NCI-H1417 treated with DMSO at 0.1 percent for 48 hours (cell line): ENCODE measurements at places on chromosomes 1 and 21.

GRCh38 chr1:71521655-71522264, 440.9 kb upstream of the ZRANB2 start:
- no peak for DNase-seq

DNA sequence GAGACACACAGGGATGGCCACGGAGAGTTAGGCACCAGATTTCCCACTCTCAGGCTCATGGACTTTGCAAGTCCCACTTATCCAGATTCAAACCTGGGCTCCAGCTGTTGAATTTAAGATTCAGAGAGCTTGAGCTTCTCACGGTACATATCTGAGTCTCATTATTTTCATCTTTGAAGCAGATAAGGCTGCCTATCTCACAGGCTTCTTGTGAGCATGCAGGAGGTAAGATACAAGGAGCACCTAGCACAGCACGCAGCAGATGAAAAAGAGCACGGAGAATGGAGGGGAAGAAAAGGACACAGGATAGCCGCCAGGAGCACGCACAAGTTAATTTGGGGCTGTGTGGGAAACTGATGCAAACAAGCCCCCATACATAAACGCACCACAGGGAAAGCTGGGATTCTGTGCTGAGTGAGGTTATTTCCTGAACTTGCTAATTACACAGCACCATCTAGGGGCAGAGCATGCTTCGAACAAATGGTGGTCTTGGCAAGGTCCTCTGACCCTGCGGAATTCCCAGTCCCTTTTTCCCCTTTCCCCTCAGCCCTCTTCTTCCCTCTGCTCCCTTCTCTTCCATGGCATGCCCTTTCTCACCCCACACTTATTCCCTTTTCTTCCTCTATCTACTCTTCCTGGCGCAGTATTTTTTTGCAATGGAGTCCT, 134.7 kb upstream of the VANGL1 start:
- no peak for DNase-seq

- DNase-seq = no peak
Measured at GRCh38 chr1:18618546-18619466, 11.8 kb upstream of the PAX7 start.

- no peak for DNase-seq
Measured at GRCh38 chr21:26154753-26155152, 15.8 kb downstream of the APP start.

DNA sequence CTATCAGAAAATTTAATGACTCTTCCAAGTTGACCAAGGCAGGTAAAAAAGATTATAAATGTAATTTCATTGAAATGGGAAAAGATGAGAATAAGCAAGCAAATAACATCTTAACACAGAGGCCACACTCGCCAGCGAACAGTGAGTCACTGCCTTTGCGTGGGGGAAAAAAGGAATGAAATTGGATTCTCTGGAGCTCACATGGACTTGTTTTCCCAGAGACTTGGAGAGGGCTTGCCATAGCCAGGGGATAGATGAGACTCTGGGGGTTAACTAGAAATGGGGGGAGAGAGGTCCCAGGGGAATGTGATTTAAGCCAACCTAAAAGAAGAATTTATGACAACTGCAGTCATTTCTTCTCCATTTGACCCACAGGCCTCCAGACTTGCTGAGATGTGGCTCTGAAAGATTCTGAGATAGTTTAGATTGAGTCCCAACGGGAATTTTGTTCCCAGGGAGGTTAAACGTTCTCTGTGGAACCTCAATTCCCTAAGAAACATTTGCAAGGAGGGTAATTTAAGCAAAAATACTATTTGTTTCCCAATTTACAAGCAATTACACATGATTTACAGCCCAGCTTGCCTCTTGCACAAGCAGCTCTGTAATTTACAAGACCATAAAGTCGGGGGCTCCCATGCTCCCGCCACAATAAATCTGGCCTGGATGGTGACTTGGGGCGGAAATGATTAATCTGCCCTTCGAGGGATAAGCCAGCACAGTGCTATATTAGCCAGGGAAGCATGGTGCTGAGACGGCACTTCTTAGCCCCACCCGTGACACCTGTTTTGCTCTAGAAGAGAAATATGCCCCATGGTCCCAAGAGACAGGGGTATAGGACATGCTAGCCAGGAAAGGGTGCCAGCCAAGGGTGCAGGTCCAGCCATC, 68.8 kb downstream of the GRIK3 start:
- no peak for DNase-seq

- DNase-seq = no peak
Measured at GRCh38 chr1:30650968-30651320, 72.4 kb downstream of the MATN1 start.

- no peak for DNase-seq
Measured at GRCh38 chr1:29851691-29852090, 615.4 kb downstream of the PTPRU start.

DNA sequence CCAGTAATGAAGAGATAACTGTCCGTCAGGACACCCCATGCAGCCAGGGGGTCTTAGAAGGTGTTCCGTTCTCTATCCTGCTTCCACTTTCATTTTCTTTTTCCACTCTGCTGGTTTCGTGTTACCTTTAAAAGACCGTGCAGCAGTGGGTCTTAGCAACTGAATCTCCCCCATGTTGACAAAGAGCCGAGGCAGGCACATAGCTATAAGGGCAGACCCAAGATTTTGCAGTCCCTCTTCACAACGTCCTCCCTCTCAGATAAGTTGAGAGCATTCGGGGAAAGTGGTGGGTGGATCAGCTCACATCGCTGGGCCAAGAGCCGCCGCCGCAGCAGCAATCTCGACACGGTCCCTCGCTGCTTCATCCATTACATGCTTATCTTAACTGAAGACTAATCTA, 355.5 kb downstream of the LMO4 start:
- DNase-seq = no peak

DNA sequence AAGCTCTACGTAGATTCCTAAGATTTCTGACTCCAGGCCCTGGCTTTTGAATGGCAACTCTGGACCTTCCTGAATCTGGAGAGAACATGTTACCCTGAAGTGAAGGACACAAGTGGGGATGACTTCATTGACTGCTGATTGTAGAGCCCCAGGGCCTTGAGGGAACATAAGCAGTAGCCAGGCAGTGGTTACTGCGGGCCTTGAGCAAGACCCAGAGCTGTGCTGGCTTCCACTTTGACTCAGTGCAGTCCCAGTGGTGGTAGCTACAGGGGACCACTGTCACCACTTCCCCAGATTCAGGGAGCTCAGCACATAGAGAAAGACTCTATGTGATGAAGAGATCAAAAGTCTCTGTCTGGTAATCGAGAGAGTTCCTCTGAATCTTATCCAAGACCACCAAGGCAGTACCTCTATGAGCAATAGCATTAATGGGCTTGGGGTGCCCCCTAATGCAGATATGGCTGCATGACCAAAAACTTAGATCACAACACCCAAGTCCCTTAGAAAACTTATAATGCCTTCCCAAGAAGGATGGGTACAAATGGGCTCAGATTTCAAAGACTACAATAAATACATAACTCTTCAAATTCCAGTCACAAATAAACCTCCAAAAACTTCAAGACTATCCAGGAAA, 1278.3 kb downstream of the AMY1C start:
- no peak for DNase-seq

- no peak for DNase-seq
Measured at GRCh38 chr1:106907795-106908194, 148.7 kb upstream of the PRMT6 start.

DNA sequence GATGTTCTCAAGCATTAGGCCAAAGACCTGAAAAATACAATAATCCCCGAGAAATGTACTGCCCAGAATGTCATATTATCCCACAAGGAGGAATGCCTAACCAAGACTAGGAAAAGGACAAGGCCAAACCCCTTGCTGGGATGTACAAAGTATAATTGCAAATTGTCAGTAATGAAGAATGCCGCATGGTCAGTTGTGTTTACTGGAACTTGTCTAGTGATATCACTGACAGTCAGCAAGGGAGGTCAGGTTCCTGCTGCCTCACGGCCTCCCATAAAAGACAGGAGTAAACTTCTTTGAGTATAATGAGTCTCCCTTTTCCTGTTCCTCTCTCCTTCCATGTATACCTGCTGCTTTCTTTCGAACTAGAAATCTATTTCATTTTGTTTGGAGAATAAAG, 222.8 kb downstream of the RHOU start:
- DNase-seq = no peak

GRCh38 chr1:101182627-101183387, 54.0 kb upstream of the S1PR1 start:
- no peak for DNase-seq

DNA sequence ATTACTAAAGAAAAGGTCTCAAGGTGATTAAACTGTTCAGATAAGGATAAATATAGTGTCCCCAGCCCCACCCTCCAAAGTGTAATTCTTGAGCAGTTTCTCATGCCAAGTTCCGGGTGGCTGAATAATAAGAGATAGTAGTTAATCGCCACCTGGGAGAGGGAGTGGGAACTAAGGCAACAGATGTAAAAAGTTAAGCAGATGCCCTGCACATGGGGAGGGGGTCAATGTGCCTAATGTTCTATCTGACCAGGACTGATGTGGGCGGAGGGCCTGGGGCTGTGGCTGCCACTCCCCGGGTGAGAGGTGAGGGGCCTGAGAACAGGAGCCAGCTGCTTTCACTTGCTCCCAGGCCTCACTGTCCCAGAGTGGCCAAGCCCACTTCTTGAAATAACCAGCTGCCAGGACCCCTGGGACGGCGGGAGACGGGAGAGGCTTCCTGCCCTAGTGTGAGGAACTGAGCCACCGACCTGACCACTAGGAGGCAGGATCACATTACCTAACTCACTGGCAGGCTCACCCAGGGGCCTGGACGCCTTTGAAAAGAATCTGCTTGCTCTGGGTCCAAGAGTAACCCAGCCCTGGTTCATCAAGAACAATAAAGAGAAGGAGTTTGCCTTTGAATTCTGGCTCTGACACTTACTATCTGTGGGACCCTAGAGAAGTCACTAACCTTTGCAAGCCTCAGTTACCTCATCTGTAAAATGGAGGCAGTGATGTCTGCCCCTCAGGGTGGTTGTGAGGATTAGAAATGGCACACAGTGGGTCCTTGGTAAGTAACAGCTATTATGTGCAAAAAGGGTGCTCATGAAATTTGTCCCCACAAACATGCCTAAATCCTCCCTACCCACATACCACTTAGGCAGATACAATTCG, 179.2 kb downstream of the ATG4C start:
- no peak for DNase-seq

- DNase-seq = no peak
Measured at GRCh38 chr1:244361764-244362473, 89.8 kb downstream of the ADSS2 start.

- no peak for DNase-seq
Measured at GRCh38 chr1:213602796-213603486, 384.8 kb upstream of the PROX1 start.

DNA sequence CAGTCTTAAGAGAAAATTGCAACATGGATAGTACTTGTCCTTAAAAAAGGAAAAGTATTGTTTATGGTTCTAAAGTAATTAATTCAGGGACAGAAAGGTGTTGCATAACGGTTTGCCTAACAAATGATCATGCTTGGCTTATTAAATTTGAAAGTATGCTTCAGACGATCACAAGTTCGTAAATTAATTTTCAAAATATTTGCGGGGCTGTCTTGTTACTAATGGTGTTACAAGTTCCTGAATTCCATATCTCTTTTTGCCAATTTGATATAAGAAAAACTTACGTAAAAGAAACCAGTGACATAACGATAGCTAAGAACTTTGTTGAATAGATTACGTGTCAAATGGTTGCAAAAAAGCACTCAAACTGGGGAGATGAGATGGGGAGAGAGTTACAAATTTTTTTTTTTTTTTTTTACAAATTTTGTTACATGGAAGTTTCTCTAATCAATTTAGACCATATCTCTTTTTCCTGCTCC, 1.3 kb downstream of the AGO3 start:
- no peak for DNase-seq

DNA sequence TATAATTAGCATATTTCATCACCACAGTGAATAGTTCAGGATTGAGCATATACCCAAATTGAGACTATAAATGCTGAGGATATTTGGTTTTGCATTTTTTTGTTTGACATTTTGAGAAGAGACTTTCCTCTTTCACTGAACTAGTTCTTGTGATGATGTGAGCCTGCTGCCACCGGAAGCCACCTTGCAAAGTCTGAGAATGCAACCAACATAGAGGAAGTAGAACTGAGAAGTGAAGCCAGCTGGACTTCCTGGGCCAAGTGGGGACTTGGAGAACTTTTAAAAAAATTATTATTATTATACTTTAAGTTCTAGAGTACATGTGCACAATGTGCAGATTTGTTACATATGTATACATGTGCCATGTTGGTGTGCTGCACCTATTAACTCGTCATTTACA, 102.3 kb downstream of the RPE65 start:
- DNase-seq = no peak

DNA sequence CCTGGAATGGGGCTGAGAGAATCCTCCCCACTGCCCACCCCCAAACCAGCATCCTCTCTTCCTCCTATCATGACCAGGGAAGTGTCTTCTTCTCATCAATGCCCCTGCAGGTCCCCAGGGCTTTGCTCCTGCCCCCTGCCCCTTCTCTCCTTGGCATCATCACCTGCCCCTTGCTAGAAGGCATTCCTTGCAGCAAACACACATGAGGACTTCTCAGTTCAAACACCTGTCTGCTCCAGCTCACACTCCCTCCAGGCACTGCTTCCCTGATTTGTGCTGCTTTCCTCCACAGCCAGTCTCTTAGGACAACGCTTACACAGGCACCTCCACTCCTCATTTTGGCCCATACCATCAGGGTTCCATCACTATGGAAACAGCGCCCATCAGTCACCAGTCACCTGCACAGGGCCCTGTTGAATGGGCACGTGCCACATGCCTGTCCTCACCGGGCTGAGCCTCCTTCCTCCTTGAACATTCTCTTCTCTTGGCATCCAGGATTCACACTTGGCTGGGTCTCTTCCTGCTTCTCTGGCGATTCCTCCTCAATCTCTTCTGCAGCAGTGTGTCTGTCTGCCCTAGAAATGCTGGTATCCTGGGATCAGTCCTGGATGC, 81.9 kb upstream of the EDN2 start:
- DNase-seq = no peak

DNA sequence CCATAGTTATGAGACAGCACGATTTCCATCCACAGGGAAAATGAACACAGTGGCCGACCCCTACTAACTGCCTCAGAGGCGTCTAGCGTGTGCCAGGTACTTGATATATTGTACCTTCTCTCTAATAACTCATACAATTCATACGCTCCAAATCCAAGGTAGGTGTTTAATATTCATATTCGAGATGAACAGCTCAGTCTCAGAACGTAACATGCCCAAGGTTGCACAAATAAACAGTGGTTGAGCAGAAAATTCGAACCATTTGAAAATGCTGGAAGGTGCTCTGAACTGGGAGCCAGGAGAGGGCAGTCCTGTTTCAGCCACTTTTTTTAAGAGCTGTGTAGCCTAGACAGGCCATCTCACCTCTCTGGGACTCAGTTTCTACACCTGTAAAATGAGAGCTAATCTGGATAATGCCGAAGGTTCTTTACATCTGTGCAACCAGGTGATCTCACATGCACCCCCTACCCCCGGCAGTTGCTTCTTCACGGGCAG, 7.9 kb downstream of the SLC45A3 start:
- no peak for DNase-seq

GRCh38 chr1:117312453-117313138, 54.7 kb upstream of the MAN1A2 start:
- DNase-seq = no peak
